ENCODE measurements at places on chromosomes 13 and 19.

DNA sequence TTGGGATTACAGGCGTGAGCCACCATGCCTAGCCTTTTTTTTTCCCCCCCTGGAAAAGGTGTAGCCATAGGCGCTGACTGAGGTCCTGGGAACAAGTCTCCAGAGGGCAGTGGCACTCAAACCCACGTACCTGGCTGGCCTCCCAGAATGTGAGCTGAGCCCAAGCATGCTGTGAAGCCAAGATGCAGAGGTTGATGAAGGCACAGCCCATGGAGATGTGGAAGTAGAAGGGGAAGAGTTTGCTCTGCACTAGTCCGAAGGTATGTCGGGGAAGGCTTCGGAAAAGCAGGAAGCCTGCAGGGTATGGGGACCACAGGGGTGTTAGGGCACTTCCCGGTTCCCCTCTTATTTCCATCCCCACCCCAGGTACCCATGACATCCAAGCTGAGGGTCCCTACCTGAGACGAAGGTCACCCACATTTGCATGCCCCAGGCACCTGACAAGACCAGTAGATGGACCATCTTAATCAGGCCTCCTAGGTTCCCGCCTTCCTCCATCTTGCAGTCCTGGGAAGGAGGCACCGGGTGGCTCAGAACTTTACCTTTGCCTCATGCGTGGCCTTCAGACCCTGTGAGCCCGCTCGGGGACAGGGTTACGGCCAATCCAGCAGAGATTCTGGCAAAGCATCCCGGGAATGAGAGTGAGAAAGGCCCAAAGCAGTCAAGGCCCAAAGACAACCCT lies 805 bp downstream of the TMEM205 start:
- DNase-seq, result peak; percentile 53
- H3K4me3 ChIP-seq, result peak overlapping the region; percentile 90
- H3K4me1 ChIP-seq, result peaks cover 36% of the 10 kb centered on the region
- H3K27ac ChIP-seq, result peak overlapping the region; percentile 61

- H3K4me3 ChIP-seq, result no peak within 1 kb of the TSS
- DNase-seq, result no peak
- H3K27ac ChIP-seq, result no peak within 1 kb of the TSS
- peaks cover 30% of the 10 kb centered on the region for H3K4me1 ChIP-seq
- no peaks in the 10 kb centered on the region for H3K27me3 ChIP-seq
These were observed at the start of gene TSPAN16 for GRCh38 chr19:11295665-11296245. TSS of gene TSPAN16 (plus strand) at chr19:11296160. CDS start at chr19:11296298, 138 bp downstream.

- H3K36me3 ChIP-seq, result no peaks in the 10 kb centered on the region
- H3K27ac ChIP-seq, result no peak within 1 kb of the TSS
- no peaks in the 10 kb centered on the region for H3K4me1 ChIP-seq
These were observed at the start of gene ZSCAN1 for GRCh38 chr19:58033741-58034476. TSS of gene ZSCAN1 (plus strand) at chr19:58034025. CDS start at chr19:58037837, 3,812 bp downstream.

DNA sequence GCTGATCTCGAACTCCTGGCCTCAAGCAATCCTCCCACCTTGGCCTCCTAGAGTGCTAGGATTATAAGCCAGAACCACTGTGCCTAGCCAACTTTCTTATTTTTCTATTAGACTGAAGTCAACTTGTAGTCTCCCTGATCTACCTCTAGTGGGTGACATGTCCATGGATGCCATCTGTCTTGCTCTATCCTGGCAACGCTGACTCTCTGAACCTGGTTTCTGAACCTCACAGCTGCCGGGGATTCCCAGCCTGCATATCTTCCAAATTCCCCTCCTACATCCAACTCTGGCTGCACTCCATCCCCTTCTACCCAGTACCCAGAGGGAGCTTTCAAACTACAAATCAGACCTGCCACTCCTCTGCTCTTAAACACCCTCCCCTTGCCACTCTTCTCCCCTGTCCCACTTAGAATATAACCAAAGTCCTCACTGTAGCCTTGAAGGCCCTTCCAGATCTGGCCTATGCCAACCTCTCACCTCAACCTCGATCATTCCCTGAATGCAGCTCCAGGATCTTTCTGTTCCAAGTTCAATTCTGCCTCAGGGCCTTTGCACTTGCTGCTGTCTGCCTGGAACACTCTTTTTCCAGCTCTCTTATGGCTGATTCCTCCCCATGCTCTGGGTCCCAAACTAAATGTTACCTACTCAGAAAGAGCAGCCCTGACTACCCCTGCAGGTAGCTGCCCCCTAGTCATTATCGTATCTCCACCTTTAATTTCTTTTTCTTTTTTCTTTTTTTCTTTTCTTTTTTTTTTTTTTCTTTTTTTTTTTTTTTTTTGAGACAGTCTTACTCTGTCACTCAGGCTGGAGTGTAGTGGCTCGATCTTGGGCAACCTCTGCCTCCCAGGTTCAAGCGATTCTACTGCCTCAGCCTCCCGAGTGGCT lies 2.2 kb downstream of the CLIP3 start:
- no peak overlapping the region for H3K4me3 ChIP-seq
- H3K27ac ChIP-seq, result no peak overlapping the region
- DNase-seq, result no peak
- H3K4me1 ChIP-seq, result no peaks in the 10 kb centered on the region
- no peaks in the 10 kb centered on the region for H3K36me3 ChIP-seq
- no peaks in the 10 kb centered on the region for H3K27me3 ChIP-seq

- no peak overlapping the region for H3K27ac ChIP-seq
- no peaks in the 10 kb centered on the region for H3K4me1 ChIP-seq
- no peak for DNase-seq
- H3K27me3 ChIP-seq, result no peaks in the 10 kb centered on the region
- H3K36me3 ChIP-seq, result peaks cover 60% of the 10 kb centered on the region
These were observed 7.4 kb downstream of the ZNF564 start for GRCh38 chr19:12543855-12544254.

GRCh38 chr19:645912-646778 lies 6.5 kb downstream of the FGF22 start:
- no peaks in the 10 kb centered on the region for H3K36me3 ChIP-seq
- no peaks in the 10 kb centered on the region for H3K27me3 ChIP-seq
- DNase-seq, result no peak
- H3K4me1 ChIP-seq, result no peaks in the 10 kb centered on the region
- no peak overlapping the region for H3K27ac ChIP-seq

DNA sequence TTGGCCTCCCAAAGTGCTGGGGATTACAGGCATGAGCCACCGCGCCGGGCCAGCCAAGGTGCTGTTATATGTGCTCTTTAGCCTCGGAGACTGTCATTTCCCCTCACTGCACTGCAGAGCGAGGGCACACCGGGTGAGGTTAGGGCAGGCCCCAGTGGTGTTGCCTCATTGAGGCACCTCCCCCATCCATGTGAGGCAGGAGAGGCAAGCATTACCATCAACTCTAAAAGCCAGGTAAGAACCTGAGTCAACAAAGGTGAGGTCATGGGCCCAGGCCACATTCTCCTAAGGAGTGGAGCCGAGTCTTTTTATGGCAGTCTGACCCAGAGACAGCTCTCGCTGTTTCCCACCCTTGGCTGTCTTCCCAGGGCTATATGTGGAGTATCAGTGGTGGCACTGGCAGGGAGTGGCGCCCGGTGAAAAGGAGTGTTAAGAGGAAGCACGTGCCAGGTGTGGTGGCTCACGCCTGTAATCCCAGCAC lies 10.9 kb downstream of the B3GNT8 start:
- H3K4me3 ChIP-seq, result no peak overlapping the region
- no peak for DNase-seq
- H3K27ac ChIP-seq, result no peak overlapping the region
- no peaks in the 10 kb centered on the region for H3K4me1 ChIP-seq
- H3K36me3 ChIP-seq, result 0 out of 2 replicates have a peak, but pooled peaks cover 2% of the 10 kb centered on the region
- no peaks in the 10 kb centered on the region for H3K27me3 ChIP-seq

DNA sequence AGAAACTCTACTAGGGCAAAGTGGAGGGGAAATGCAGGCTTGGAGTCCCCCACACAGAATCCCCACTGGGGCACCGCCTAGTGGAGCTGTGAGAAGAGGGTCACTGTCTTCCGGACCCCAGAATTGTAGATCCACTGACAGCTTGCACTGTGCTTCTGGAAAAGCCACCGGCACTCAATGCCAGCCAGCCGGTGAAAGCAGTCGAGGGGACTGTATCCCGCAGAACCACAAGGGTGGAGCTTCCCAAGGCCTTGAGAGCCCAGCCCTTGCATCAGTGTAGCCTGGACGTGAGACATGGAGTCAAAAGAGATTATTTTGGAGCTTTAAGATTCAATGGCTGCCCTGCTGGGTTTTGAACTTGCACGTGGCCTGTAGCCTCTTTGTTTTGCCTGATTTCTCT lies 47.2 kb upstream of the FAM124A start:
- peaks cover 34% of the 10 kb centered on the region for H3K27me3 ChIP-seq
- H3K4me1 ChIP-seq, result no peaks in the 10 kb centered on the region
- no peak overlapping the region for H3K27ac ChIP-seq
- no peaks in the 10 kb centered on the region for H3K36me3 ChIP-seq
- no peak for DNase-seq

- DNase-seq, result no peak
- H3K27me3 ChIP-seq, result no peaks in the 10 kb centered on the region
- H3K4me1 ChIP-seq, result no peaks in the 10 kb centered on the region
- H3K36me3 ChIP-seq, result no peaks in the 10 kb centered on the region
- no peak overlapping the region for H3K27ac ChIP-seq
- H3K4me3 ChIP-seq, result no peak overlapping the region
These were observed 133.9 kb upstream of the WASF3 start for GRCh38 chr13:26423629-26424028.

- no peak for DNase-seq
- H3K4me1 ChIP-seq, result no peaks in the 10 kb centered on the region
- H3K27ac ChIP-seq, result no peak overlapping the region
These were observed 812.1 kb upstream of the MIR17HG start for GRCh38 chr13:90535421-90535820.

DNA sequence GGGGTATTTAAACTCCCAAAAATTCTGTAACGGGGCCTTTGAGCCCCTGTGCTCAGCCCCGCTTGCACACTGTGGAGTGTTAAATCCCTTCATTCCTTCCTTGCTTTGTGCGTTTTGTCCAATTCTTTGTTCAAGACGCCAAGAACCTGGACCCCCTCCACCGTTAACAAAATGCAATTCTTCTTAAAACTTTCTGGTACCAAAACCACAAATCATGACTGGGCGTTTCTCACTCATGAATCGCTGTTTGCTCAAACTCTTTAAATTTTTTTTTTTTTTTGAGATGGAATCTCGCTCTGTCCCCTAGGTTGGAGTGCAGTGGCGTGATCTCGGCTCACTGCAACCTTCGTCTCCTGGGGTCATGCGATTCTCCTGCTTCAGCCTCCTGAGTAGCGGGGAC lies 881 bp downstream of the ZNF20 start:
- peaks cover 8% of the 10 kb centered on the region for H3K4me1 ChIP-seq
- peaks cover 36% of the 10 kb centered on the region for H3K36me3 ChIP-seq
- H3K27ac ChIP-seq, result no peak overlapping the region
- H3K27me3 ChIP-seq, result no peaks in the 10 kb centered on the region
- H3K4me3 ChIP-seq, result peak overlapping the region; percentile 76
- DNase-seq, result no peak

GRCh38 chr13:64429691-64430090 lies 2800.4 kb downstream of the PCDH9 start:
- H3K27me3 ChIP-seq, result no peaks in the 10 kb centered on the region
- no peaks in the 10 kb centered on the region for H3K36me3 ChIP-seq
- no peaks in the 10 kb centered on the region for H3K4me1 ChIP-seq
- DNase-seq, result no peak
- H3K27ac ChIP-seq, result no peak overlapping the region

DNA sequence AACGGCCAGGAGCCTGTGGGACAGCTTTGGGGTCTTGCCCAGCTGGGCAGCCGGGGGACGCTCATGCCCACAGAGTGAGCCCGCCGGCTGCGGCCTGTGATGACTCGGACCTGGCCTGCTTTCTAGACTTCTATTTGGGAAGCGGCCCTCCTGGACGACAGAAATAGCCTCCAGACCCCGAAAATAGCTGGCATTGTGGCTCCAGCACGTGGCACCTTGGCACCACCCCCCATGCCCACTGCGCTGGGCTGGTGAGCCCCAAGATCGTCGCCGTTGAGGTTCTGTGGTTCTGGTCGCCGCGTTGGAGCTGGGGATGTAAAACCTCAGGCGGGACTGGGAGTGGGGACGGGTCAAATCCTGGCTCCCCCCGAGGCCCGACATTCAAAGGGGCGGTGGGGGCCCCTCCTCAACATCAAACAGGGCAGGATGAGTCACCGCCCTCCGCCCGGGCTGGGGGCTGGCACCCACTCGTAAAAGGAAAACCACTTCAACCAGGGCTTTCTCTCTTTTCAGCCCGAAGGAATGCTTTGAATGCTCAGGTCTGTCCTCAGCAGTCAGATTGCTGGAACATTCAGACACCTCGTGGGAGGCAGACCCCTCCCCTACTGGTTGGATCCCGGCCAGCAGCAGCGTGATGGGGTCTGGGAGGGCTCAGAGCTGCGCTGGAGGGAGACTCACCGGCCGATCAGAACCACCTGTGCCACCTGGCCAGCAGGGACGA lies 42.1 kb downstream of the GADD45B start:
- no peaks in the 10 kb centered on the region for H3K36me3 ChIP-seq
- DNase-seq, result no peak
- H3K4me1 ChIP-seq, result no peaks in the 10 kb centered on the region
- no peak overlapping the region for H3K4me3 ChIP-seq

- H3K4me1 ChIP-seq, result no peaks in the 10 kb centered on the region
- peak; percentile 49 for DNase-seq
- no peak overlapping the region for H3K27ac ChIP-seq
- H3K36me3 ChIP-seq, result no peaks in the 10 kb centered on the region
These were observed 14.1 kb downstream of the SHANK1 start for GRCh38 chr19:50705422-50706019.

DNA sequence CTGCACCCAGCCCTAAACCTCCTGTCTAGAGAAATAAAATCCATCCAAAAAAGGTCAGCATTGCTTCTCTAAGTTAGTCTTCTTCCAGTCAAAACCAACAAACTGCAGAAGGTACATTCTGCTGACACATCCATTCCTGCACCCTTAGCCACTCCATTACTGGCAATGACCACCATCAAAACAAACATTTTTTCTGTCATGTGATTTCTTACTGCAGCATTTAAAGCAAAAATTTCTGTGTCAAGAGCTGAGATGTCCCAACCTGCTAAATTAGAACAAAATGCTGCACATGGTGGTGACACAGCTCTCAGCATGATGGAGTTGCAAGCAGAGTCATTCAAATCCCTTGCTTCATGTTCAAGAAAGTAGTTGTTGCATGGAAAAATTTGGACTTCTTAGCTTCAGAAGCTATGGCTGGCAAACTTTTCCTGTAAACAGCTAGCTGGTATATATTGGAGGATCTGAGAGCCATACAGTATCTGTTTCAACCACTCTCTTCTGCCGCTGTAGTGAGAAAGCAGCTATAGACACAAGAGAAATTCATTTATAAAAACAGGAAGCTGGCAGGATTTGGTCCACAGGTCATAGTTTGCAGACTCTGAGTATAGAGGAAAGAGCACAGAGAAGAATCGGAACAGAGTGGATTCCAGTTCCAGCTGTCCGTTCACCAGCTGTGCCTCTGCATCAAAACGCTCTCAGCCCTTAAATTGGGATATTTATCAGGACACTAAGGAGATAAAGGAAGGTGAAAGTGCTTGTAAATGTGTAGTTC lies 17.4 kb downstream of the RUBCNL start:
- no peaks in the 10 kb centered on the region for H3K4me1 ChIP-seq
- H3K27ac ChIP-seq, result no peak overlapping the region
- no peak overlapping the region for H3K4me3 ChIP-seq
- peaks cover 12% of the 10 kb centered on the region for H3K27me3 ChIP-seq
- H3K36me3 ChIP-seq, result no peaks in the 10 kb centered on the region
- DNase-seq, result no peak

- no peaks in the 10 kb centered on the region for H3K36me3 ChIP-seq
- no peaks in the 10 kb centered on the region for H3K4me1 ChIP-seq
- DNase-seq, result no peak
- H3K27ac ChIP-seq, result no peak overlapping the region
- peaks cover 86% of the 10 kb centered on the region for H3K27me3 ChIP-seq
These were observed 35.7 kb downstream of the RYR1 start for GRCh38 chr19:38469151-38469550.

GRCh38 chr13:62251734-62252133 lies 836.1 kb upstream of the PCDH20 start:
- no peaks in the 10 kb centered on the region for H3K27me3 ChIP-seq
- no peak overlapping the region for H3K4me3 ChIP-seq
- no peaks in the 10 kb centered on the region for H3K4me1 ChIP-seq
- no peak for DNase-seq
